ENCODE measurements at places on chromosomes 2 and 18.

DNA sequence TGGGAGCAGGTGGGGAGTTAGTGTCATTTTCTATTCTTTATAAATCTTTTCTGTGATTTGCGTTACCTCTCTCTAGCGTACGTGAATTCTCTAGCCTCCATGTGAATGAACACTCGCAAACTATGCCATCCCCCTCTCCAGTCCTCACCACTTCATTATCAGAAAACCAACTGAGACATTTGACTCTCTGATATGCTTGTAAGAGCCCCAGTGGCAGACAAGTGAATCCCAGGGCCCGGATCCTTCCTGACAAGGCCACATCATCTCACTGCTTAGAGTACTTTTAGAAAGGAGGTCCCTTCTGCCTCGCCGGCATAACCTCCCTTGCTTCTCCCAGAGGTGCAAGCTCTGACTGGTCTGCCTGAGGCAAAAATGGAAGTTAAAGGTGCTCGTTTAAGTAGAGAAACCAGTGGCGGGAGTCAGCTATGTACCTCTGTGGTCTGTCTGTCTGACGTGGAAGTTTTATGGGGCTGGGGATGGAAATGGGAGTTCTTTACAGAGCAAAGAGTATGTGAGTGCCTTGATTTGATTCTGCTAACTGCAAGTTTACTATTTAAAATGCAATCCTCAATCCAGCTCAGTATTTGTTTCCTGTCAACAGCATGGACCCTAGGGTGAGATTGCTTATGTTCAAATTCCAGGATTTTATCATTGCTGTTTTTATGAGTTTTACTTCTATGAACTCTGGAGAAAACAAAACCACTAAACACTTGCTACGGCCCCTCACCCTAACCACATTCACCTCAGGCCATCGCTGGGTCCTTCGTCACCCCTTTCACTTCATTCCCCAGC is 114.9 kb upstream of the MSTN start:
- DNase-seq = no peak

- DNase-seq = peak; percentile 35
Measured at GRCh38 chr2:138814123-138814898, 34.1 kb upstream of the NXPH2 start.

DNA sequence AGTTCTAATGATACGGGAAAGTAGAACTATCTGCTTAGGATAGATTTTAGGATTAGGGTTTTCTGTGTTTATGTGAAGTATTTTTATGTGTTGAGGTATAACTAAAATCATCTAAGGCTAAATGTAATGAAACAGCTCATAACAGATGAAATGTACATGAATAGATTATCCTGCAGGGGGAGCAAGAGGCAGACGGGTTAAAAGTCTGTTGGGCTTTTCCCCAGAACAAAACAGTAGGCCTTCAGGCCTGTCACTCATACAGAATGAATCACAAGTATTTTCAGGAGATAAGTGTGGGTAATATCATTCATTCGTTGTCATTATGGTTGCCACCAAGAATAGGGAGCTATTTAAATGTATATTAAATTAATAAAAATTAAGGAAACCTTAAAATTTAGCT is 107.9 kb upstream of the IL1R2 start:
- DNase-seq = peak; percentile 48

GRCh38 chr2:12168791-12169388 is 422.5 kb downstream of the LPIN1 start:
- no peak for DNase-seq

GRCh38 chr2:61210332-61210981 is 48.5 kb downstream of the C2orf74 start:
- no peak for DNase-seq

GRCh38 chr2:13413989-13414388 is 697.3 kb downstream of the TRIB2 start:
- no peak for DNase-seq

- DNase-seq = no peak
Measured at GRCh38 chr2:74984947-74985637, 26.6 kb downstream of the POLE4 start.

DNA sequence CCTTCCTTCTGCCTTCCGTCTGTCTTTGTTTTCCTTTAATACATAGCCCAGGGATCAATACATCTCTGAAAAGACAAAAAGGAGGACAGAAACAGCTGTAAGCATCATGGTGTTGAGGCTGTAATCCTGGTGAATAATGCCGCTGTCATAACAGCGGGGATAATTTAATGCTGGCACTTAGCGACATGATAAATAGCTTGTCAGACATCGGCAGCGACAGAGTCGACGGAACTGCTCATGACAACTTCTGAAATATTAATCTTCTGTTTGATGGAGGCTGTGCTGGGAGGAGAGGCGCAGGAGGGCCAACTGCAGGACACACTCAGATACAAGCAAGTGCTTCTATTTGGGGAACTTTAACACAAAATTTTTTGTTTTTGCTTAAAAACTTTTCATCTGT is 602.2 kb downstream of the GALR1 start:
- no peak for DNase-seq

DNA sequence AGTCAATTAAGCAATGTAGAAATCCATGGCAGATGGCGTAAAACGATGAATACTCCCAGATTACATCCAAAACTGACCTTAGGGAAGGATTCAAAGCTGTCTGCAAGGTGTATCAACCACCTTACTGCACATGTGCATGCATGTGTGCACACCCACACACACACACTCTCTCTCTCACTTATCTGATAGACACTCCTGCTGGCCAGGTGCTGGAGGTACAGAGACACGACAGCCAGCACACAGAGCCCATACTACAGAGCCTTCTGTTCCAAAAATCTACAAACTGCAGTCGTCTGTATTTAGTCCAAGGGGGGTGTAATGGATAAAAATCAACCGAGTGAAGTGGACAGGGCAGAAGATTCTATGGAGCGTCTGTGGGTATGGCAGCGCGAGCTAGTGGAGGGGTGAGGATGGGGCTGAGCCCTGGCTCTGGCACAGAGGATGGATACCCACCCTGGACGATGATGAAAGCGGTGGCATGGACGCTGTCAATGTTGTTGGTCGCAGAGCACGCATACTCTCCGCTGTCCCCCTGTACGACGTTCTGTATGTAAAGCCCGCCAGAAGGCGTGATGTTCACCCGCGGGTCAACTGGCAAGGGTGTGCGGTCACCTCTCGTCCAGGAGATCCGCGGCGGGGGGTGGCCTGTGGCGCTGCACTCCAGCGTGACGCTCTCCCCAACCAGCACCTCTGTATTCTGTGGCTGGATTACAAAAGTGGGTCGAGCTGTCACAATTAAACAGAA is 78.4 kb downstream of the PXDN start:
- DNase-seq = no peak

DNA sequence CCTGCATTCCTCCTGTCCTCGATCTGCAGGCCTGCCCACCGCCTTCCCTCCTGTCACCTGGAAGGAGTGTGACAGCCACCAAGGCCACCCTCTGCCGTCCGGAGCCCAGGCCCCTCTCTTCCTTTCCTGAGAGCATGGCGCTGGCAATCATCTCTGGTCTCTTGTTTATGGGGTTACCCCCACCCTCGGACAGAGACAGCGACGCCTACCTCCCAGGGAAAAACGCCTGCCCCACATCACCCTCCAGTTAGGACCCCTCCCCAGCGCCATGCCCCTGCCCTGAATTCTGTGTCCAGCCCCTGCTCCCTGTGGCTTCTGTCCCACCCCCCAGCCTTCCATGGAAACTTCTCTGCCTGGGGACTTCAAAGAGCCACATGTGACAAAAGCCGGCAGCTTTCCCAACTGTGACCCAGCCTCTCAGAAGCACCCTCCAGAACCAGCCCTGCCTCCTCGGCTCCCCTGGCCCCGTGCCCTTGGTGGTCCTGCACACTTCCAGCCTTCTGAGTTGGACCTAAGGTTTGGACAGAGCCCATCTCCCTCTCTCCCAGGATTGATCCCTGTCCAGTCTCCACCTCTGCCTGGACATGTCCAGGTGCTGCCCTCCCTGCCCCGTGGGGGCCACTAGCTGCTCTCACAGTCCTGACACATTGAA is 145.0 kb upstream of the HDAC4 start:
- no peak for DNase-seq

Measured in CD4-positive, alpha-beta T cell treated with Interleukin-1 beta for 1 hour (primary cell).